ENCODE measurements at places on chromosomes 16 and 17. TPM values are rescaled to one million over a fixed set of nuclear protein-coding genes. Genes with fewer than 3 reads are reported as not detected.
A peak's percentile ranks its signal among the peaks of the same experiment; 100 is the strongest.

The MRM3 gene
- 16.0 TPM for total RNA-seq

The CD79B gene
- 1.2 TPM for total RNA-seq

The GABARAP gene
- 141 TPM for total RNA-seq

The GNAO1 gene
- 2.3 TPM for total RNA-seq

- DNase-seq: no peak
These were observed 14.6 kb upstream of the KCTD13 start for GRCh38 chr16:29940656-29941055.

- no peak for DNase-seq
These were observed 26.1 kb downstream of the CTU2 start for GRCh38 chr16:88732172-88732960.

GRCh38 chr16:49542391-49542891 is 168.8 kb downstream of the C16orf78 start:
- peak; percentile 92 for DNase-seq

GRCh38 chr16:72753881-72754280 is 294.0 kb downstream of the ZFHX3 start:
- DNase-seq: no peak

GRCh38 chr17:72167593-72167992 is 46.8 kb downstream of the SOX9 start:
- DNase-seq: no peak

GRCh38 chr17:48800626-48801217 is 16.3 kb downstream of the TTLL6 start:
- no peak for DNase-seq

- DNase-seq: no peak
These were observed 360.4 kb downstream of the SEC14L1 start for GRCh38 chr17:77501101-77501566.

GRCh38 chr16:48384520-48385252 is 527 bp downstream of the SIAH1 start:
- DNase-seq: peak; percentile 66

DNA sequence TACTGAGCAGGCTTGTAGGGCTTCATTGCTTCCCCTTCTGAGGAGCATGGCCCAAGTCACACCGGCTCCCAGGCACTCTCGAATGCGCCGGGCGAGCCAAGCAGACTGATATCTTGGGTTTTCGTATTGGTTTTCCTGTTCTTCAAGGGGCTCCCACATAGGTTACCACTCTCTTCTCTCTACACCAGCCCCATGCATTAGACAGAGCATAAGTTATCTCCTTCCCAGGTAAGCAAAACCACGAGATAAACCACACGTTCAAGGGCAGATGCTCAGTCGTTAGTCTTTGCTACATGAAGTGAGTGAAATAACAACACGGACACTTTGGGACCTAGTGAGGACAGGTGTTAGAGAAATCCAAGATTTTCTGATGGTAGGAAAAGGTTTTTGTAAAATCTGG is 211.2 kb downstream of the ABCC12 start:
- no peak for DNase-seq

- DNase-seq: peak; percentile 47
These were observed 4.4 kb downstream of the CACNA1G start for GRCh38 chr17:50564916-50565315.

All from SJCRH30 (cell line).